ENCODE measurements at places on chromosomes 13 and 19. TPM values are rescaled to one million over a fixed set of nuclear protein-coding genes. Genes with fewer than 3 reads are reported as not detected.
A peak's percentile ranks its signal among the peaks of the same experiment; 100 is the strongest.

The DCT gene
- 0.30 TPM for total RNA-seq

The IL17D gene
- total RNA-seq = 0.45 TPM

The PDCD2L gene
- total RNA-seq = 3.3 TPM

The GMIP gene
- total RNA-seq = 3.7 TPM

The ACP7 gene
- total RNA-seq = not detected

- DNase-seq = no peak
These were observed 12.5 kb downstream of the UBXN6 start for GRCh38 chr19:4444765-4445741.

DNA sequence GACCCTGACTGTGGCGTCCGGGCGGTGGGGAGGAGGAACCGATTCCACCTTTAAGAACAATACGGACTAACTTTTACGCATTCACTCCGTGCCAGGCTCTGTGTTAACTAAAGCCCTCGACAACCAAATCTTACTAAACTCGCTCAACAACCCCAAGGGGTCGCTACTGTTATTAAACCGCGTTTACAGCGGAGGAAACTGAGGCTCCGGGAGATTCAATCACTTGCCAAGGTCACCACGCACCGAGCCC lies 1.2 kb downstream of the SAMD1 start:
- DNase-seq = no peak

GRCh38 chr19:15374796-15375440 lies 4.7 kb downstream of the AKAP8 start:
- peak; percentile 93 for DNase-seq

DNA sequence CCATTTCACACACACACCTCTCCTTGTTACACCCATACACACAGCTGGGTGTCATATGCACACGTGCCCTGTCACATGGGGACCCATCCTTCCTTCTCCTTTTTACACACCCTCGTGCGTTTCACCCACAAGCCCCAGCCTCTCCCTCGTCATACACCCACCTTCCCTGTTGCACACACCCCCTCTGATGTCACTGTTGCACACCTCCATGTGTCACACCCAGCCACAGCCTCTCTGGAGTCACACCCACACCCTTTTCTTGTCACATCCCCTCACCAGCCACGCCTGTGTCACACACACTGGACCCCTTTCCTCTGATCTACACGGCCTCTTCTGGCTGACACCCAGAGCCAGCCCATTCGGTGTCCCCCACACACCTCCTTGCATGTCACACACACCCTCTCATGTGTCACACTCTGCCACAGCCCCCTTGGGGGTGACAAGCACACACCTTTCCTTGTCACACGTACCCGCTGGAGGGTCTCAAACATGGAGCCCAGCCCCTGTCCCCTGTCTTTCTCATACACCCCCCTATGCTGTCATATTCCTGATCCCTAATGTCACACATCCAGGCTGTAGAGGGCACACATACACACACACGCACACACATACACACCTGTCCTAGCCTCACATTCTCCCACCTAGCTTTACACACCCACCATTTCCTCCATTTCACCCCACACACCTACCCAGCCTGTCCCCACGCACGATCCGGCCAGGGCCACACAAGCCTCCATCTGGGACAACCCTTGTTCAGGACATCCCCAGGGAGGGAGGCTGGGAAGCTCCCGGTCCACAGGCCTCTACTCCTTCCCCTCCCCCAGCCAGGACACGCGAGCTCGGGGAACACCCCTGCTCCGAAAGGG lies 1.4 kb downstream of the NOVA2 start:
- no peak for DNase-seq

DNA sequence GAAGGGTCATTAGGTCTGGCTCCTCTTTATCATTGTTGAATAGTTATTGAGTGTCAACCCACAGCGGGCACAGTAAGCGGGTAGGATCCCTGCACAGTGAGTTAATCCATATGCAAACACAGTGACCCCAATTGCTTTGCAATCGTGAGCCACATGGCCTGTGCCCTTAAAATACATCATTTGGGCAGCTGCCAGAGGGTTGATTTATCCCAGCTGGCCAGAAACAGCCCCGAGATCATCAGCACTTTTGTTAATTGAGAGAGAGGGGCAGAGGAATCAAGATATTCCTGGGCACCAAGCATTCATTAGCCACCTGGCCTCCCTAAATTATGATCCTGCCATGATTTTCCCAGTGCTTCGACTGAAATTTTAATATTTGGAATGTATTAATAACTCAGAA lies 9.8 kb upstream of the CNMD start:
- no peak for DNase-seq

GRCh38 chr13:50284540-50284939 lies 269.3 kb downstream of the KCNRG start:
- no peak for DNase-seq

DNA sequence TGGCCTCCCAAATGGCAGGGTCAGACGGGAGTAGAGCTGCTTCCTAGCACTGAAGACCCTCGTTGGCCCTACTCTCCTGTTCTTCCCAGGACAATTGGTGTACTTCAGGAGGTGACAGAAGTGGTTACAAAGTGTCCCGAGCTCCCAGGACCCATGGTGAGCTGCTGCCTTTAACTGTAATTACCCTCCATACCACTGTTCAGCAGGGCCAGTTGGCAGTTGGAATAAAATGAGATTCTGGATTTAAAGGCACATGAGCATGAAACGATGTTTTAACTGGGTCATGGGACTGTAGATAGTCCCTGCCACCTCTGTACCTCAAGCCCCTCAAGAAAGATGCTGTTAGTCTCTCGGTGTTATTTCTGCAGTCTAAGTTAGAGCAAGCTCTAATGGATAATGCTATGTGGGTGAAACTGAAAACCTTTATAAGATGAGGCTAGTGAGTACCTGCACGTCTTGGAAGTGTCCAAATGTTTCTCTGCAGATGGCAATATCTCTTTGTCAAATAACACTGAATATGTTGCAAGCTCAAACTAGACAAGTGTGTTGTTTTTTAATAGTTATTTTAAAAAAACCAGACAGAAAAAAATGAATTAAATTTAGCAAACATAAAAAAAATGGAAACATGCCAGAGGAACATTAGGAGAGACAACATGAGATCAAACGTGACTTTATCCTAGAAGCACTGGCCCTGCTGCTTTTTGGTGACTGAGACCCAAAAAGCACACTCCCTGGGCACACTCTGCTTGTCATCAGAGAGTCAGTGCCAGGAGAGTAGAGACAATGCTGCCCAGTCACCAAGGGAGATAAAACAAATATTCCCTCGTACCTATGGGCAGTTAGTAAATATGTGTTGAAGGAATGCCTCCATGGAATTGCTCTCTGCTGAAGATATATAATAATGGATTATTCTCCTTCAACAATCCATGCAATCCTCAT lies 266.3 kb downstream of the LMO7 start:
- no peak for DNase-seq
